ENCODE measurements at places on chromosomes 6 and 20.

GRCh38 chr6:14550822-14551221, 433.2 kb downstream of the CD83 start:
- no peak for DNase-seq

- peak; percentile 60 for DNase-seq
Measured at GRCh38 chr6:131292145-131292938, 157.1 kb downstream of the AKAP7 start.

GRCh38 chr6:158322724-158323560, 10.7 kb downstream of the TULP4 start:
- DNase-seq, result no peak

DNA sequence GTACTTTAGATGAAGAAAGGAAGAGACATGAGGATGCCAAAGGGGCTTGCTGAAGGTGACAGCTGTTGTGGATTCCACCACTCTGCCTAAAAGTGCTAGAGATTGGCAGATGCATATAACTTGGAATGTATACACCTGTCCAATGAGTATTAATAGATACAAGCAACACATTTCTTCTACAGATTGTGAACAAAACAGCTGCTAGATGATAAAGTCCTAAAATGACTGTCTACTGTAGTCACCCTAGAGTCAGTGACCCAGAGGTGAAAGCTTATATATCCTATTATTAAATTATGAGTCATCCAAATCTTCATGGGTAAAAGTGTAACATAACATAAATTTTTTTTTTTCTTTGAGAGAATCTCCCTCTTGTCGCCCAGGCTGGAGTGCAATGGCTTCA, 5.2 kb downstream of the RNF217 start:
- DNase-seq, result no peak

GRCh38 chr20:56437196-56437960, 25.3 kb downstream of the CASS4 start:
- DNase-seq, result no peak

- DNase-seq, result no peak
Measured at GRCh38 chr6:4906293-4907276, 97.3 kb downstream of the RPP40 start.

DNA sequence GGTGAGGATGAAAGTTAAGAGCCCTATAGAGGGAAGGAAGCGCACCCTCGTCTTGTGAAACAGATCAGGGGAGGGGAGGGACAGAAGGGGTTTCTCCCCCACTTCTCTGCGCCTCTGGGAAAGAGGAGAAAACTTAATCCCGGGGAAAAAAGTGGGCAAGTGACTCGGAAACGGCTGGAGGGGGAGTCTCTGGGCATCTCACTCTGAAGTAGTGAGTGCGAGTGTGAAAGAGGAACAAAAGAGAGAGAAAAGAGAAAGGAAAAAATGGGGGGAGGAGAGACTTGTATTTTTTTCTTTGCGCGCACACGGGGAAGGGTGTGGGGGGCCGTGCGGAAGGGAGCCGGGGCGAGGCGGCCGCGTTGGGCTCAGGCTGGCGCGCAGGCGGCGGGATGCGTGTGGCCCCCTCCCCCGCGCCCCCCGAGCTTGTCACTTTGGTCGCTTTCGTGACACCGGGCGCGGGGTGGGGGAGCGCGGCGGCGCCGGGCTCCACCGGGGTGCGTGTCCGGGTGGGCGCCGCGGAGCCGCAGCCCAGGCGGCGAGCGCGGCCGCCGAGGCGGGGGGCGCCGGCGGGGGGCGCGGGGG, 454 bp downstream of the L3MBTL3 start:
- DNase-seq, result peak; percentile 49

Measured in GM23338 (cell line).